Heart right ventricle (tissue), 16 donors: ENCODE measurements at places on chromosomes 2 and 18. TPM values are rescaled to one million over a fixed set of nuclear protein-coding genes. Genes with fewer than 3 reads are reported as not detected.

SPATA3 gene
- not detected for total RNA-seq

OTOS gene
- not detected for total RNA-seq

DNA sequence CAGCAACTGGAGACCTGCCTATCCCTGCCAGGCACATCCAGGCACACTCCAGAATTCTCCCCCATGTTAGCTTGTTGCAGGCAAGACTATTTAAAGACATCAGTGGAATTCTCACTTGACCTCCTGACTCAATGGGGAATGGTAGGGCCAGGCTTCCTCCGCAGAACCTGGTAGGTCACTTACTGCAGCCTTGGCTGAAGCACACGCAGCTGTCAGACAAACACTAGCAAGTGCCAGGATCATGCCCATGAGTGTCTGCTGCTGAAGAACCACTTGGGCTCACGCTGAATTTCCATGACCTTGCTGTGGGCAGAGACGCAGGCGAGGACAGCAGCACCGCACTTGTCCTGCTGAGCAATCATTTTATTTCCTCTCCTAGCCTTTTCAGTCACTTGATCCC, 3.2 kb downstream of the LRRC30 start:
- peak overlapping the region; percentile 72 for H3K27ac ChIP-seq
- peaks cover 3% of the 10 kb centered on the region for H3K27me3 ChIP-seq
- H3K4me1 ChIP-seq = no peaks in the 10 kb centered on the region

DNA sequence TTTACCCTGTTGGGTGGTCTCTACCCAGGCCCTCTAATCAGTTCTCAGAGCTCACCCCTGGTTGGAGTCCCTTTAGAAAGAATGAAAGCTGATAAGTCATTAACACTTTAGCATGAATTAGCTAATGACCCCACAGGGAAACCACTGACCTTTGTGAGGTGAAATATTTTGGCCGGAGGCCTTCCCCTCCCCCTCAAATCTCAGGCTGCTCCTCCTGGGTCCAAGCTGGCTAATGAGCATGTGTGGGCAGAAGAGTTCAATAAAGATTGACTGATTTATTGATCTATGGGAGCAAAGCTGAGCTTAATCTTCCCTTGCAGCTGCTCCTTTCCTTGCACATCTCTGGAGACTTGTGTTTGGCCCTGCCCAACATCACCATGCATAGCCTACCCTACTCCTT, 78.8 kb upstream of the CCDC85A start:
- H3K36me3 ChIP-seq = no peaks in the 10 kb centered on the region
- H3K4me3 ChIP-seq = no peak overlapping the region
- H3K27me3 ChIP-seq = no peaks in the 10 kb centered on the region
- no peak for DNase-seq
- H3K4me1 ChIP-seq = no peaks in the 10 kb centered on the region

MYCN gene
- total RNA-seq = 0.14 TPM

SIX3 gene
- not detected for total RNA-seq

GRCh38 chr18:31042084-31042405, 497 bp downstream of the DSC3 start:
- no peak overlapping the region for H3K27ac ChIP-seq
- no peak for DNase-seq
- H3K27me3 ChIP-seq = peaks cover 81% of the 10 kb centered on the region
- peaks cover 20% of the 10 kb centered on the region for H3K4me1 ChIP-seq
- H3K36me3 ChIP-seq = no peaks in the 10 kb centered on the region

RIT2 gene
- total RNA-seq = not detected

TET3 gene
- total RNA-seq = 2.9 TPM

- H3K4me1 ChIP-seq = no peaks in the 10 kb centered on the region
- no peak for DNase-seq
- H3K27ac ChIP-seq = no peak overlapping the region
- H3K27me3 ChIP-seq = no peaks in the 10 kb centered on the region
- H3K4me3 ChIP-seq = no peak overlapping the region
These were observed 2.5 kb downstream of the MERTK start for GRCh38 chr2:111900859-111901258.
